ENCODE measurements at places on chromosomes 11 and 22. TPM values are rescaled to one million over a fixed set of nuclear protein-coding genes. Genes with fewer than 3 reads are reported as not detected.

The KCTD14 gene
- 2.7 TPM for polyA plus RNA-seq

The OR4B1 gene
- polyA plus RNA-seq, result not detected

- no peak for DNase-seq
Measured at GRCh38 chr11:110977661-110978060, 265.4 kb upstream of the ARHGAP20 start.

DNA sequence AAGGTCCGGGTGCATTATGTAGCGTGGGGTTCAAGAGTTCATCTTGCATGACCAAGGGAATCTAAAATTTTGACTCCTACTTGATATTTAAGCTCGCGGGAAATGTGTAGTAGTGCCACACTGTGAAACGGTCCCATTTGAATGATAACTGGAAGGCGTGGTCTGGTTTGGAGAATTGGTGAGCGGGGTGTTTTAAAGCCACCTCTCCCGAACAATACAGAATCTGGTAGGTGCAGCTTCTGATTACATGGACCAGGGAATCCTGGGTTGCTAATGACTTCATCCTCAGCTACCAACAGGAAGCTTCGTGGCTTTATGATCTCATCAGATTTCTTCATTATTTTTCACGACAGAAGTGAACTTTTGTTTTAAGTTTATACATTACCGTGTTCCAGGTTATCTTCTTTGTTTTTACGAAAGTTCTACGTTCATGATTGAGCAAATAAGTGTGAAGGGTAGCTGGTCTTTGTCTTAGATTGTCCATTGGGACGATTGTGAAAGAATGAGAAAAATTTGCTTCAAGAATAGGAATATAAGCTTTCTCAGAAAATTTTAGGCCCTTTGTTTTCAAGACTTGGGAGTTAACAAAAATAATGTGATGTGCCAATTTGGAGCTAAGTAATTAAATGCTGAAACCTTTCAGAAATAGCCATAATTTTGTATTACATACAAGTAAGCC lies 1.7 kb downstream of the QSER1 start:
- DNase-seq, result peak; percentile 82

DNA sequence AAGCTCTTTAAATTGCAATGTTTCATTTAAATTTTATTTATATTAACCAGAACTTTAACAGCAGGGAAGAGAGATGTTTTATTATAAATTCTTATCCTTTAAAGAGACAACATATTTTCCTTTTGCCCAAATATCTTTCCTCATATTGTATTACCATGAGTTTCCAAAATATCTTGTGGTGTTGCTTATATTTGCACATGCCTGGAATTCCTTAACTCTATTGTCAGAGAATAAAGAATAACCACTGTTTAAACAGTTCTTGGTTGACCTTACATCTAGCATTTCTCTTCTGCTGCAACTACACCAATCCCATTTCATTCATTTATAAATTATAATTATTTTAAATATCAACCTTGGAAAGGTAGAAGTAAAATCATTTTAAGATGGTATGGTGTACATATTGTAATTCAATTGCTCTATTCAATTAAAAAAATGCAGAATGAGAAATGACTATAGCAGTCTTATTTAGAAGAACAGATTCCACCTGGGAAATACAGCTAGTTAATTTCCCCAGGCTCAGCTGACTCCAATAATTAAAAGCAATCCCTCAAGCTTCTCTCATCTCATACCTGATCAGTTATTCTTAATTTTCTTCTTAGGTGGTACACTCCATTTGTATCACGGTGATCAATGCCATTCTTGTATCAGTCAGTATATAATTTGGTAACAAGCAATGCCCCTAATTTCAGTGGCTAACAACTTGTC lies 923.3 kb downstream of the KCNA4 start:
- DNase-seq, result peak; percentile 33

- DNase-seq, result no peak
Measured at GRCh38 chr11:68976563-68976962, 4.2 kb downstream of the MRGPRD start.

- DNase-seq, result no peak
Measured at GRCh38 chr22:19674129-19674928, 40.0 kb upstream of the SEPTIN5 start.

DNA sequence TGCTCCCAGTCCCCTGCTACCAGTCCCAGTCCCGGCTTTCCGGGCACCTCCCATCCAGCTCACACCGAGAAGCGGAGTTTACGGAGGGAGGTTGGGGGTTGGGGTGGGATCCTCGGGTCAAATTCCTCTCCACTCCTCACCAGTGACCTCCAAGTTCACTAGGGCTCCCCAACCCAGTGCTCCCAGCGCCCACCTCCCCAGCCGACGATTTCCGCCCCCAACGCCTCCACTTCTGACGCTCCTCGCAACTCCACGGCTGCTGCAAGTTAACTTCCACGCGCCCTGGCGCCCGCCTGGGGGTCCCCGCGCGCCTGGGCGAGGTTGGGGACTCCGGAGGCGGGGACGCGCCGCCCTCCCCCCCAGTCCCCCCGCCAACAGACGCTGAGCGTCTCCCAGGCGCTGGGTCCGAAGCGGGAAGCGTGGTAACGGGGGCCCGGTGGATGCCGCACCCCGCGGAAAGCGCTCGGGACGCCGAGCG lies 526 bp downstream of the TPST2 start:
- DNase-seq, result no peak

DNA sequence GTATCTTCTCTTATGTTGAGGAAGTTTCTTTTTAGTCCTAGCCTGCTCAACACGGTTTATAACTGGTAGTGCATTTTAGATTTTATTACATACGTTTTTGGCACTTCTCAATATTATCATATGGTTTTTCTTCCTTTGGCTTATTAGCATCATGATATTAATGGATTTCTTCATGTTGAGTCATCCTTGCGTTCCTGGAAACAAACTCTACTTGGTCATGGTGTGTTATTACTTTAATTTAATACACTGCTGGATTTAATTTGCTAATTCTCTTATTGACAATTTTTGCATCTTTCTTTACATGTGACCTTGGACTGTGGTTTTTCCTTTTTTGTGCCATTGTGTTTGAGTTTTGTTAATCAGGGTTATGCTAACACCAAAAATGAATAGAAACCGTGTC lies 20.5 kb downstream of the IGF2 start:
- no peak for DNase-seq
